ENCODE measurements at places on chromosomes 6 and 20.

GRCh38 chr6:156825475-156825874 lies 48.3 kb downstream of the ARID1B start:
- DNase-seq = no peak

GRCh38 chr6:105484238-105485161 lies 81.6 kb upstream of the PREP start:
- no peak for DNase-seq

DNA sequence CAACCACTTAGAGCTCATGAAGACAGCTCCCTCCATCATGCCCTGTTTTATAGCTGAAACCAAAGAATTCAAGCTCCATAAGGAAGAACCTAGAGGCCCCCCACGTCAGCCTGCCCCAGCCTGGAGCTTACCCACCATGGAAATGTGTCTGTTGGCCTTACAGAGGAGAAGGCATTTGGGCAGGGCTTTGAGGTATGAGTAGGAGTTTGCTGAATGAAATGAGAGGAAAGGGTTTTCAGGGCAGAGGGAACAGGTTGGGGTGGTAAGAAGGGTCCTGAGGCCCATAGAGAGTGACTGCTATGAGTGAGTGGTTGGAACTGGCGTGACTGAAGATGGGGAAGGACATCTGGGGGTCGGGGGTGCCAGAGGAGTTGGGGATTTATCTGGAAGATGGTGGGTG lies 12.7 kb upstream of the GATA5 start:
- no peak for DNase-seq

GRCh38 chr6:81226957-81227356 lies 525.5 kb downstream of the TENT5A start:
- DNase-seq = no peak

DNA sequence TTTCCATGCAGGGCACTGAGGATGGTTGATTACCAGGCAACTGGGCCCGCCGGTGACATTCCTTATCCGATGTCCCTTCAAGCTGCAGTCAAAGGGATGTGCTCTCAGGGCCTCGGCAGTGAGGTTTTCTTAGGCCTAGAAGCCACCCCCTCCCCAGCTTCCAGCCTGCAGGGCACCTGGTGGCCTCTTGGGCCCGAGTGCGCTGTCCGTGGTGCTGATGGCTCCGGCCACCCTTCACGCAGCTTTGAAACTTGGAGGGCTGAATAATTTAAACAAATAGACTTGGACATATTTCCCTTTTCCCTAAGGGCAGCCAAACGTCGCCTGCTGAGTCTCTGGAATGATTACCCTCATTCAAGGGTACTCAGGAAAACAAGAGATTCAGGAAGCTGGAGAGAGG lies 8.9 kb upstream of the MLN start:
- no peak for DNase-seq

DNA sequence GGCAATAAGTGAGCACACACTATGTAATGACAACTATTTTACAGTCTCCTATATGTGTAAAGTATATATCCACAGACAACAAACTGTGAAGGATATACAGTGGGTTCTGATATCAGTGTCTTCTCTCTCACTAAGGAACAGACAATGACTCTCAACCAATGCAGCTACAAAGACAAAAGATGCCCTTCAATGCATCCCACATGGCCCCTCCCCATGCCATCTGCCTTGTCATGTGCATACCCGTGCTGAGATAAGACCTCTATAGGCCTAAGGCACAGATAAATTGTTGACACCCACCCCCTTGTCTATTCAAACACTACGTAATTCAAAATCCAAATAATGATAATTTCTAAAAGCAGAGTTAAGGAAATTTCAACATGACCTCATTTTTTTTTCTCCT lies 1123.5 kb upstream of the MAP3K7 start:
- DNase-seq = no peak

DNA sequence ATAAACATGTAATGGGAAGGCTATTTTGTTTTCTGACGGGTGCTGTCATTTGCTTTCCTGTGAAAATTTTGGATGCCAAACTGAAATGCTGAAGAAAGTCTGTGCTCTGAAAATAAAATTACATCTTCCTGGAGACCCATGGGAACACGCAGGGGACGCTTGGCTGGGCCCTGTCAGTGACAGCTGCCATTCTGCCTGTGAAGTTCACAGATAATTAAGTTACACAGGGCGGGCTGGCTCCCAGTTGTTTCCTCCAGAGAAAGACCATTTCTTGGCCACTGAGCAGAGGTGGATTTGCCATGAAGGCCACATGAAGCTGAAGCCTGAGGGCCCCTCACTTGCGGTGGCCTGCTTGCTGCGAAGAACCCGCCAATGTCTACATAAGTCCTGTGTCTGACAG lies 93.5 kb downstream of the TMEM170B start:
- DNase-seq = no peak

DNA sequence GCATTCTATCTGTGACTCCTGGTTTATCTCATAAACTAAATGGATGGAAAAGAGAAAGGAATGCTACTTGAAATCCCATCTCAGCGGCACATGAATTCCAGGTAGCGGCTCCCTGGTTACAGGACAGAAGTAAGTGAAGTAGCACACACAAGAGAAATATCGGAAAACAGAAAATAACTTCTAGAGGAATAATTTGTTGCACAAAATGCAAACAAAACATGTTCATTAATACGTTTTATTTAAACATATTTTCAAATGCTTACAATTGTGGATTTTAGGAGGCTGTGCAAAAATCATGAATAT lies 26.5 kb upstream of the RPS6KA2 start:
- no peak for DNase-seq

DNA sequence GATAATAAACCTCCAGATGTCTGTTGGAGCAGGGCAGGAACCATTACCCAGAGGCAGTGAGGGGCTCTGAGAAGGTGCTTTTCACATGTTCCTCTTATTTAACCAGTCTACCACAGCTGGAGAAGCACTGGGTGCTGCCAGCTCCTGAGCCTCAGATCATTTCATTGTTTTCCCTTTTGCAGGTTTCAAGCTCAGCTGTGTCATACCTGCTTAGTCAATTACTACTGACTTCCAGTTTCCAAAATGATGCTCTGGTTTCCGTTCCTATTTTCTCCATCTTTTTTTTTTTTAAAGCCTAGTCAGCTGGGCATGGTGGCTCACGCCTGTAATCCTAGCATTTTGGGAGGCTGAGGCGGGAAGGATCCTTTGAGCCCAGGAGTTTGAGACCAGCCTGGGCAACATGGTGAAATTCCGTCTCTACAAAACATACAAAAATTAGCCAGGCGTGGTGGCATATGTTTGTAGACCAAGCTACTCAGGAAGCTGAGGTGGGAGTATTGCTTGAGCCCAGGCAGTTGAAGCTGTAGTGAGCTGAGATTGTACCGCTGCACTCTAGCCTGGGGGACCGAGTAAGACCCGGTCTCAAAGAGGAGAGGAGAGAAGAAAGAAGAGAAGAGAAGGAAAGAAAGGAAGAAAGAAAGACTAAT lies 6.7 kb downstream of the FLOT1 start:
- no peak for DNase-seq

- no peak for DNase-seq
Observed at GRCh38 chr20:16864963-16865362, 116.8 kb downstream of the OTOR start.

GRCh38 chr6:53672237-53672636 lies 6.7 kb upstream of the KLHL31 start:
- DNase-seq = no peak

DNA sequence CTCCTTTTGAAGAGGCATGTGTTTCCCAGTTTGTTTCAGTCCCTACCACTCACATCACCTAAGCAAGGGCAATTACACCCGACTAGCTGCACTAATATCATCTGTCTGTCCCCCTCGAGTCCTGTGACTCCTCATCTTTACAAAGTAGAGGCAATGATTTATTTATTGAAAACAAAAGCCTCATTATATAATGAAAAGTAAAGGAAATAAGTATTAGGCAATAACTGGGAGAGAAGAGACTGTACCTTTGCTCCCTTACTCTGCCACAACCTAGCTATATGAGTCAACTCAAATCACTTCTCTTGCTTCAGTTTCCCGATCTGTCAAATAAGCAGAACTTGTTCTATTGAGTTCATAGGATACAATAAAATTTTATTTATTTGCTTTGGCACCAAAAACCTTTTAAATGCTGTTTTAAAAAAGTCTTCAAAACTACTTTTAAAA lies 38.9 kb downstream of the CSNK2A1 start:
- no peak for DNase-seq

DNA sequence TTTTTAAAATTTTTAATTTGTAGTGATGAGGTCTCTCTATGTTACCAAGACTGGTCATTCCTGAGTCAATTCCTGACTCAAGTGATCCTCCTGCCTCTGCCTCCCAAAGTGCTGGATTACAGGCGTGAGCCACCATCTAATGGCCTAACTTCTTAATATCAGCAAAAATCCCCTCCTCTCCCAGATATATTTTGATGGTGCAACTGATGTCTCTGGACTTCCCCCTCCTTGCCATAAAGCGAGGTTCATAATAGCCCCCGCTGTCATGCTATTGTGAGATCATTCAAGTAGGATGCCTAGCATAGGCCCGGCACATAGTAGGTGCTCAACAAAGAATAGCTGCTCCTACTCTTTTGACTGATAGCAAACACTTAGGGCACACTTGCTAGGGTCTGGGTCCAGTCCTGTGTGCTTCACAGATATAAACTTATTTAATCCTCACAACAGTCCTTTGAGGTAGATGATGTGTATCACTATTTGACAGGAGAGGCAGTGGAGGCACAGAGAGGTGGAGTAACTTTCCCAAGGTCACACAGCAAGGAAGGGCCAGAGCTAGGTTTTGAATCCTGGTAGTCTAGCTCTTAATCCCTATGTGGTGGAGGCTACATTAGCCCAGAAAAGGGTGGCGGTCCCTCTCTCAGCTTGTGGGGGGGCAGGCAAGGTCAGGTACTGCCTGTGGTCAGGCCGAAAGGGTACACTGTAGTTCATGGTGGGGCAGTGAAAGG lies 14.6 kb downstream of the SRC start:
- no peak for DNase-seq

DNA sequence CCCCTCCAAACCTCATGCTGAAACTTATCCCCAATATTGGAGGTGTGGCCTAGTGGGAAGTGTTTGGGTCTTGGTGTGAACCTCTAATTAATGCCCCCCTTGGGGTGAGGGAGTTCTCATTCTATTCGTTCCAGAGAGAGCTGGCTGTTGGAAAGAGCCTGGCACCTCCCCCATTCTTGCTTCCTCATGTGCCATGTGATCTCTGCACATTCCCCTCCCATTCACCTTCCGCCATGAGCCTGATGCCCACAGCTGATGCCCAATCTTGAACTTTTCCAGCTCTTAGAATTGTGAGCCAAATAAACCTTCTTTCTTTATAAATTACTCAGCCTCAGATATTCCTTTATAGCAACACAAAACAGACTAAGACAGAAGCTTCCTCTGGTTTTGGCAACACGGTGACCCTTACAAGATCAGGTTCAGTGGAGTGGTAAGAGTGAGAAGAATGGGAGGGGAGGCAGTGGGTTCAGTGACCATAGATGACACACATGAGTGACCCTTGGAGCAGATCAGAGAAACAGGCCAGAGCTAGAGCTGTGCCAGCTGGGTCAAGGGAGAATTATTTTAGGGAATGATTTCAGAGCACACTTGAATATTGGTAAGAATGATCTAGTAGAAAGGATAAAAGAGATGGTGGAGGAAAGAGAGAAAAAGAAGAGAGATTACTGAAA lies 176.4 kb downstream of the LY86 start:
- no peak for DNase-seq

GRCh38 chr6:25006565-25007001 lies 70.8 kb upstream of the RIPOR2 start:
- DNase-seq = no peak

DNA sequence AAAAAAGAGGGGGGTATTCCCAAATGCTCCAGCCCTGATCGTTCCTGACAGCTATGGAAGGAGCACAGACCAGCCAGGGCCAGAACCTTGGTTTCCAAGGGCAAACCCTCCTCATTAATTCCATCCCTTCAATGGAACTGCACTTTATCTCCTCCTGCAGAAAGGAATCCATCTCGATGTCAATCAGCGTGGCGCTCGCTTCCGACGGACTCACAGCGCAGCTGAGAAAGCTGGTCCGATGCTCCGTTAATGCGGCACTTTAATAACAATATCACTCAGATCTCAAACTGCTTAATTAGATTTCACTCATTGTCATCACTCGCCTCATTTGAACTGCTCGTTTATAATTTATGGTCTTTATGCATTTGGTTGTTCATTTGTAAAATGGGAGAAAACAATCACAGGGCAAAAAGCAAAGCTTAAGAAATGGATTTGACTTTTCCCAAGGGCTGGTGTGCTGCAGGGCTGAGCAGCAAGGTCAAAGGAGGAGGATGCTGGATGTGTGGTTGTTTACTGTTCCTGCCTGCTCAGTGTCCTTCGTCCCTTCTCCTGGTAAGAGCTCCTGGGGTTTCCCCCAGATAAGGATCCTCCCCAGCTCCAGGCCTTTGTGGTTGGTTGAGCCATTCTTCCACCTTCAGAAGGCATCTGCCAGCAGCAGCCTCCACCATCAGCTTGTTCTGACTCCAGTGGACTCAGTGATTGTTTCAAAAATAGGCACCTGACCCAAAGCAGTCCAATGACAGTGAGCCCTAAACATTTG lies 152.7 kb downstream of the ANKRD60 start:
- no peak for DNase-seq

DNA sequence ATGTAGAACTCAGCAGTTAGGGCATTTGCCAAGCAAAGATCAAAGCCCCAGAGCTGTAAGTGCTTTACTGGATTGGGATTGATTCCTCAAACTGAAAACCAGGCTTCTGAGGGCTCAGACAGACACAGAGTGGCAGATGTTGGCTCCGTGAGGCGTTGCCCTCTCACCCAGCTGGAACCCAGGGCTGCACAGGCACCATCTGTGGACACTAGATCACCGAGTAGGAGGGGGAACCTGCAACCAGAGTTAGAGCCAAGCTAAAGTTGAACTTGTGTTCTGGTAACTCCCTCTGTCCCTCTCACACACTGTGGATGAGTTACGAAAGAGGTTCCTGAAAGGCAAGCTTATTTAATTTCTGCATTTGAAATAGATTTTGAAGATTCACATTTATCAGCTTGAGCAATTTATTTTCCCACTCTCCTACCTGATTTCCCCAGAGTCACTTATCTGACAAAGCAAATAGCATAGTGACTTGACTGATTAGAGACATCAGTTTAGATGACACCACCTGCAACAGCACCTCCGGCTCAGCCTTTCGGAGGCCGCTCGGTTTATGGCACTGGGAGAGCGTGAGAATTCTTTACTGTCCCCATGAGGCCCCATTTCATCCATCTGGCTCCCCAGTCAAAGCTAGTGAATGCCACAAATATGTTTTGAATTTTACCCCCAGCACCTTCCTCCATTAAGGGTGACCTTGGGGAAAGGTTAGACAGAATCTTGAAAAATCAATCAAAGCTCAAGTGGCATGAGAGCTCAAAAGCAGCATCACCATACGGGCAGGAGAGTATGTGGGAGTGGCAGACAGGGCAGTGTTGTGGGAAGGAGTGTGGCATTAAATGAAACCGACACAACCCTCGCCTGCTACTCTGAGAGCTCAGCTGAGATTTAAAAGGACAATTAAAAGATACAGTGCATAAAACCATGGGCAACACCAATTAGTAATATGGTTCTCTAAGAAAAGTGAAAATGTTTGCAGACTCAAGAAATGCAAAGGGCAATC lies 48.5 kb downstream of the RPF2 start:
- DNase-seq = no peak

- DNase-seq = no peak
Observed at GRCh38 chr6:134235937-134236751, 81.8 kb downstream of the SGK1 start.

- DNase-seq = no peak
Observed at GRCh38 chr6:157861184-157861583, 38.1 kb downstream of the SNX9 start.
